ENCODE measurements at places on chromosomes 11 and 22. TPM values are rescaled to one million over a fixed set of nuclear protein-coding genes. Genes with fewer than 3 reads are reported as not detected.
A peak's percentile ranks its signal among the peaks of the same experiment; 100 is the strongest.

The PKDREJ gene
- total RNA-seq: 0.35 TPM

The VPREB1 gene
- not detected for total RNA-seq

The FAT3 gene
- total RNA-seq: under 0.01 TPM

The THY1 gene
- total RNA-seq: 3.9 TPM

The CARD18 gene
- total RNA-seq: not detected

The SLC25A45 gene
- 38.0 TPM for total RNA-seq

The ADAMTS15 gene
- total RNA-seq: 5.8 TPM

The ST14 gene
- 401 TPM for total RNA-seq

The C11orf65 gene
- total RNA-seq: not detected

The PPP1R14B gene
- total RNA-seq: 98.8 TPM

The FLRT1 gene
- not detected for total RNA-seq

The APOA5 gene
- total RNA-seq: 3.2 TPM

The HTR3A gene
- total RNA-seq: 0.95 TPM

The CDC45 gene
- 7.5 TPM for total RNA-seq

The PATE2 gene
- not detected for total RNA-seq

GRCh38 chr11:18012122-18012905, 533 bp downstream of the SERGEF start:
- peak overlapping the region; percentile 76 for H3K27ac ChIP-seq
- peak; percentile 53 for DNase-seq
- peak overlapping the region; percentile 78 for H3K4me3 ChIP-seq
- H3K27me3 ChIP-seq: no peaks in the 10 kb centered on the region
- H3K4me1 ChIP-seq: no peaks in the 10 kb centered on the region
- no peaks in the 10 kb centered on the region for H3K36me3 ChIP-seq

GRCh38 chr22:29078036-29078868, 5.4 kb downstream of the KREMEN1 start:
- H3K27me3 ChIP-seq: no peaks in the 10 kb centered on the region
- no peak for DNase-seq
- no peak overlapping the region for H3K27ac ChIP-seq
- H3K4me1 ChIP-seq: peaks cover 6% of the 10 kb centered on the region
- H3K4me3 ChIP-seq: no peak overlapping the region

GRCh38 chr11:75591966-75592365, 29.9 kb downstream of the SERPINH1 start:
- no peaks in the 10 kb centered on the region for H3K27me3 ChIP-seq
- H3K4me3 ChIP-seq: no peak overlapping the region
- H3K27ac ChIP-seq: no peak overlapping the region
- H3K36me3 ChIP-seq: no peaks in the 10 kb centered on the region
- DNase-seq: no peak

- no peaks in the 10 kb centered on the region for H3K4me1 ChIP-seq
- H3K27ac ChIP-seq: no peak overlapping the region
- no peak for DNase-seq
Observed at GRCh38 chr22:22713416-22713815, 69.0 kb downstream of the GGTLC2 start.

- no peak overlapping the region for H3K4me3 ChIP-seq
- H3K4me1 ChIP-seq: no peaks in the 10 kb centered on the region
- no peaks in the 10 kb centered on the region for H3K27me3 ChIP-seq
- H3K27ac ChIP-seq: no peak overlapping the region
- no peak for DNase-seq
Observed at GRCh38 chr11:107606141-107606540, 15.2 kb downstream of the ELMOD1 start.

DNA sequence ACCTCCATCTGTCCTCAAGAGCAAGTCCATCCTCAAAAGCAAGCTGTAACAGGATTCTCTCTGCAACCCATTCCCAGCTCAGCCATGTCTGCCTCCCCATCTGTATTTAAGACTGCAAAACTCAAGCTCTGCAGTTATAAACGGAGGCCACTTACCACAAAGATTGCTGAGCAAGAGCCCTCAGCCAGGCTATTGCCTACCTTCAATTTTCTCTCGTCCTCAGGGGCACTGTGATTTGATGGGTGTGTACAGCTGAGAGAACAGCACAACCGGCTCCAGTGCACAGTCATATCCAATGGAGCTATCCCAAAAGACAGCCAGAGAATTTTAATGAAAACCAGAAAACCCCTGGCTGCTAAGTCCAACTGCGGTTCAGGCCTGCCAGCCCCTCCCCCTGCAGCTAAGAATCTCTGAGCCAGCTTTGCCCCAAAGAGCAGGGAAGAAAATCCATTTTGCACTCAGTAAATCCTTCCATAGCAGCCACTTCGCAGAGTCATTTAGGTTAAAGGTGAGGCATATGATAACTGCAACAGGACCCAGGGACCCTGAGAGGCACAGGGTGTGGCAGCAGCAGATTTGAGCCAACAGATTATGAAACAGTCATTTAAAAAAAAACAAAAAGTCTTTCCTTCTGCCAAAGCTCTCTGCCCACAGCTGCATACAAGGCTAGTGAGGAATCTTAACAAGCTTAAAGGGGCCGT, 37.6 kb downstream of the RAB30 start:
- peak overlapping the region; percentile 19 for H3K4me3 ChIP-seq
- H3K27ac ChIP-seq: peak overlapping the region; percentile 89
- H3K27me3 ChIP-seq: no peaks in the 10 kb centered on the region
- H3K4me1 ChIP-seq: peaks cover 5% of the 10 kb centered on the region
- no peaks in the 10 kb centered on the region for H3K36me3 ChIP-seq
- DNase-seq: no peak

DNA sequence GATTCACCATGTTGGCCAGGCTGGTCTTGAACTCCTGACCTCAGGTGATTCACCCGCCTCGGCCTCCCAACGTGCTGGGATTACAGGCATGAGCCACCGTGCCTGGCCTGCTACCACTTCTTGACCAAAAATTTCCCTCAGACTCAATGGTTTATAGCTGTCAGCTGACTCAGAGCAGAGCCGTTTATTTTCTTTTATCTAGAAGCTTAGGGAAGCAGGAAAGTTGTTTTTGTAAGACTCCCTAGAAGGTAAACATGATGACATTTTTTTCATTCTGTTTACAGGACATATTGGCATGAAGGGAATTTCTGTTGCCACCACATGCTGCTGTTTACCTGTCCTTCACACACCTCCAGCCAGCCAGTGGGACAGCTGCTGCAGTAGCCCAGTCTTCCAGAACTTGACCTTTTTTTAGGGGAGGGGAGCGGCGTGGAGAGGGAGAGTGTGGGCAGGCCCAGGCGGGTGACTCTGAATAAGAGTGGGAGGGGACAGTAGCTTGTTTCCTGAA, 56.1 kb upstream of the PTPRJ start:
- H3K4me3 ChIP-seq: no peak overlapping the region
- H3K4me1 ChIP-seq: peaks cover 9% of the 10 kb centered on the region
- DNase-seq: no peak
- H3K36me3 ChIP-seq: no peaks in the 10 kb centered on the region
